ENCODE measurements at places on chromosomes 1 and 21. TPM values are rescaled to one million over a fixed set of nuclear protein-coding genes. Genes with fewer than 3 reads are reported as not detected.

GRCh38 chr1:236311040-236311439 lies 29.3 kb upstream of the ERO1B start:
- DNase-seq = no peak

DNA sequence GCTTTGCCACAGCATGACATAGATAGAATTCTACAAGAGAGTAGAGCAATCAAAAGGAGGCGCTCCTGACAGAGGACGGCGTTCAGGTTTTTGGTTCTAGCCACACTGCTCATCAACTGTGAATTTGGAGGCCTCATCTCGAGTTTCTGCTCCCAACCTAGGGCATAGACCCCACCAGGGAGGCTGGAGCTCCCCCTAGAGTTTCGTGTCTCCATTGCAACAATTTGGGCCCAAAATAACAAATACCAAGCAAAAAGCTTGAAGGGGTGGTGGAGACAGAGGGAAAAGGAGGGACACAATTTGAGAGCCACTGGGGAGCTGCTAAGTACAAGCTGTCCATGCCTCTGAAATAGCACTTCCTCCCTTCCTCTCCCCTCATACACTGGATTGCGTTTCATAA lies 297.0 kb downstream of the GPATCH2 start:
- DNase-seq = no peak

- no peak for DNase-seq
These were observed 9.4 kb downstream of the PROX1 start for GRCh38 chr1:213997038-213997771.

DNA sequence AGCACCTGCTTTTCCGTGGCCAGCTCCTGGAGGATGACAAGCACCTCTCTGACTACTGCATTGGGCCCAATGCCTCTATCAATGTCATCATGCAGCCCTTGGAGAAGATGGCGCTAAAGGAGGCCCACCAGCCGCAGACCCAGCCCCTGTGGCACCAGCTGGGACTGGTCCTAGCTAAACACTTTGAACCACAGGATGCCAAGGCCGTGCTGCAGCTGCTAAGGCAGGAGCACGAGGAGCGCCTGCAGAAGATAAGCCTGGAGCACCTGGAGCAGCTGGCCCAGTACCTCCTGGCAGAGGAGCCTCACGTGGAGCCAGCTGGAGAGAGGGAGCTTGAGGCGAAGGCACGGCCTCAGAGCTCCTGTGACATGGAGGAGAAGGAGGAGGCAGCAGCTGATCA lies 413 bp downstream of the UBL4B start:
- no peak for DNase-seq

- no peak for DNase-seq
These were observed 187.1 kb downstream of the NRIP1 start for GRCh38 chr21:14877581-14878228.

DNA sequence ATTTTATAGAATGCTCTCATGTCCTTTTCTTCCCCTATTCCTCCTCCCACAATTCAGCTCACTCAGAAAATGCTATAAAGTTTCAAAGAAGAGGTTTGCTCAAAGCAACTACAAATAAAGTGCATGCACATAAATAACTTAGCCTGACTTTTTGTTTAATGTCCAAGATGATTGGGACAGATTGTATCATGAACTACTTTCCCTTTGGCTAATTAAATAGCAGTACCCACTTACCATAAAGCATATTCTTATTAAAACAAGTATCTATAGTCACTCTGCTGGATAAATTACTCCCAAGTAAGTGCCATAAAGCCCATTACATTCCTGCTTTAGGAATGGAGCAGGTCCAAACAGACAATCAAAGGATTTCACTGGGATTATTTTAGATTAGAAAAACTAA lies 576.0 kb downstream of the LMO4 start:
- DNase-seq = no peak

DNA sequence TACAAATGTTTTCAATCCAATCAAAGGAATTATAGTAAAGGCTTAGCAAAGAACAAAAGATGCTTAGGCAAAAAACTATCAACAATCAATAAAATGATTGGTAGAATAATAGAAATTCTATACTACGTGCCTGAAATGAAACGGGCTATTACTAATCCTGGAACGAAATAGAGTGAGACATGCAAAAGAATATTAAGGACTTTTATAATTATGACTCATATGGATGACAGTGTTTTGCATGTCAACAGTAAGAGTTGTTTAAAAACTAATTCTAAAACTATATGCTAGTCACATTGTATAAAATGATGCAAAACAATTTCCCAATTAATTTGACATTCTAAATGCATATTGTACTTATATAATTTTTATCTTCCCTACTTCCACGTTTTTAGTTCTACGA lies 35.6 kb downstream of the LRRIQ3 start:
- no peak for DNase-seq

GRCh38 chr1:92957030-92957734 lies 4.1 kb downstream of the DIPK1A start:
- DNase-seq = no peak

GRCh38 chr1:8370905-8371315 lies 53.0 kb downstream of the SLC45A1 start:
- no peak for DNase-seq

- no peak for DNase-seq
These were observed 147.9 kb upstream of the POU3F1 start for GRCh38 chr1:38194472-38194871.

- DNase-seq = peak; percentile 79
These were observed 96.7 kb upstream of the TRABD2B start for GRCh38 chr1:48093696-48094528.

GRCh38 chr21:14482165-14482564 lies 64.0 kb downstream of the SAMSN1 start:
- DNase-seq = peak; percentile 67

Gene HHIPL2
- 0.50 TPM for total RNA-seq

Gene GATAD2B
- total RNA-seq = 70.2 TPM

Gene CLSTN1
- total RNA-seq = 91.1 TPM

Gene RGS8
- total RNA-seq = not detected

Gene XPR1
- 17.7 TPM for total RNA-seq

Gene GJA9
- not detected for total RNA-seq

Gene ADAM30
- total RNA-seq = not detected
